ENCODE measurements at places on chromosomes 7 and 10.

- DNase-seq, result no peak
Measured at GRCh38 chr10:1673568-1674345, 63.6 kb downstream of the ADARB2 start.

DNA sequence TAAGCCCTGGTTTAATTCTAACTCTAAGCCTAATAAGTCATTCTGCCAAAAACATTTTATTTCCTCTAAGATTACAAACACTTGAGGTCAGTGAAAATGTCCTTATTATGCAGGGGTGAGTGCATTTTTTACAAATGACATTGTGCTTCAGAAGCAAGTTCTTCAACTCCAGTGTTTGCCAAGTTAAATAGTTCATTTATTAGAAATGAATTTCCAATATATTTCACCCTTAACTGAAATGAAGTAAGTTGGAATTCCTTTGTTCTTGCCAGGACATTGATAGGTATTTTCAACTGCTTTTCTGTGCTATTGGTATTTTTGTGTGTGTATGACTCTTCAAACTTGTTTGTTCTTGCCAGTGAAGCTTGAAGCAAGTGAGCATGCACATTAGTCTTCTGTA, 89.5 kb upstream of the CCDC6 start:
- no peak for DNase-seq

DNA sequence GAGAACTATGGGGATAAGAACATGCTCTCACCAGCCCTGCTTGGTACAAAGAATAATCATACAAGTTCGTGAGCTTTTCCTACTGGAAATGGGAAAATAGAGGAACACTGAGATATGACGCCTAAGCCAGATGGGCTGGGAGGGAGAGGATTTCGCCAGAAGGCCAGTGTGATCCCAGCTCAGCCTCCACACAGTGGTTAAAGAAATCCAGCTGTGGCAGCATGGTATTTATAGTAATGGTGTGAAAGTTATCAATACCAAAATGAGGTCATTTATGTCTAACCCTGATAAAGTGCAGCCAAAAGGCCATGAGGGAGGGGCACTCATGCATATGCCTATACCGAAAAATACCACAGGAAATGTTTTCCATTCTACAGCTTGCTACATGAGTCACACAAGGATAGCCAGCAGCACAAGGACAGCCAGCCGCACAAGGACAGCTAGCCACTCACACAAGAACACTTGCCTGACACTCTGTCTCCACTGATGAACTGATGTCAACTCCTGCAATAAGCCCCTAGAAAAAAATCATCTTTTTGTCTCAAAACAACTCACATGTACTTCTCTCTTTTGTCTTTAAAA, 49.4 kb downstream of the FRMPD2 start:
- no peak for DNase-seq

GRCh38 chr7:36051501-36051900, 101.6 kb upstream of the EEPD1 start:
- DNase-seq, result no peak

GRCh38 chr10:23980094-23980493, 228.8 kb upstream of the KIAA1217 start:
- no peak for DNase-seq

DNA sequence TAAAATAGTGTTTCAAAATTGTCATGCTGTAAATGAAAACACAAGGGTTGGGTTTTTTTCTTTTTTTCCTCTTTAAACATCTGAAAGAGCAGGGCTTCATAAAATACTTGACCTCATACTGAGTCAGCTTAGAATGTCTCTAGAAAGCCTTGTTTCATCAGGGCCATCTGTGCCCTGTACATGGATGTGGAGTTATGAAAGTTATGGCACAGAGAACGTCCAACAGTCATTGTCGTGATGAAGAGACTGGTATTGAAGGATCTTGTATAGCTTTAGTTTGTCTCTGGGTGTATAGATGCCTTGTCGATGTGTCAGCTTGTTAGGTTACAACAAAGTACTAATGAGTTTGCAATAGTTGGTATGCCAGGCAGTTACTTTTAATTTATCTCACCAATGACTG, 127.3 kb downstream of the FAM204A start:
- no peak for DNase-seq

DNA sequence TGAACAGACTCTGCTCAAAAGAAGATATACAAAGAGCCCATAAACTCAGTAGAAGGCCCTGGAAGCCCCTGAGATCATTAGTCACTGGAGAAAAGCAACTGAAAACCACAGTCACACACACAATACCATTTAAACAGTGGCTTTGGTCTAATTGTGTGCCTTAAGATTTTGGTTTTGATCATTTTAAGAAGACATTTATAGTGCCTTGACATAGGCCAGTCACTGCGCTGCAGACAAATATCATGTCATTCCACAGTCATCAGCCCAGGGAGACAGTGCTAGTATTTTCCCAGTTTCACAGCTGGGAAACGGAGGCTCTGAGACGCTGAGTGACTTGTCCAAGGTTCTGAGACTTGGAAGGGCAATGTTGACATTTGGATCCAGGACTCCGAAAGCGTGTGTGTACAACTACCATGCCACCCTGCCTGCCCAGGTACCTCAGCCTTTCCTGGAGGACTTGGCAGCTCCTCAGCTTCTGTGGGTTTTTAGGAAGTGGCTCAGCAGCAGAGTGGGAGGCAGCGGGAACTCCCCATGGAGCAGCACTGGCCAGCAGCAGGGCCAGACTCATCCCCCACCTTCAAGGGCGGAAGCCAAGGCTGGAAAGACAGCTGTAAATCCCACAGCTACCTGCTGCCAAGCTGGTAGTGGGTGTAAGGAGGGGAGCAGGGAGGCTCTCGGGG, 173.9 kb downstream of the WDR11 start:
- no peak for DNase-seq

DNA sequence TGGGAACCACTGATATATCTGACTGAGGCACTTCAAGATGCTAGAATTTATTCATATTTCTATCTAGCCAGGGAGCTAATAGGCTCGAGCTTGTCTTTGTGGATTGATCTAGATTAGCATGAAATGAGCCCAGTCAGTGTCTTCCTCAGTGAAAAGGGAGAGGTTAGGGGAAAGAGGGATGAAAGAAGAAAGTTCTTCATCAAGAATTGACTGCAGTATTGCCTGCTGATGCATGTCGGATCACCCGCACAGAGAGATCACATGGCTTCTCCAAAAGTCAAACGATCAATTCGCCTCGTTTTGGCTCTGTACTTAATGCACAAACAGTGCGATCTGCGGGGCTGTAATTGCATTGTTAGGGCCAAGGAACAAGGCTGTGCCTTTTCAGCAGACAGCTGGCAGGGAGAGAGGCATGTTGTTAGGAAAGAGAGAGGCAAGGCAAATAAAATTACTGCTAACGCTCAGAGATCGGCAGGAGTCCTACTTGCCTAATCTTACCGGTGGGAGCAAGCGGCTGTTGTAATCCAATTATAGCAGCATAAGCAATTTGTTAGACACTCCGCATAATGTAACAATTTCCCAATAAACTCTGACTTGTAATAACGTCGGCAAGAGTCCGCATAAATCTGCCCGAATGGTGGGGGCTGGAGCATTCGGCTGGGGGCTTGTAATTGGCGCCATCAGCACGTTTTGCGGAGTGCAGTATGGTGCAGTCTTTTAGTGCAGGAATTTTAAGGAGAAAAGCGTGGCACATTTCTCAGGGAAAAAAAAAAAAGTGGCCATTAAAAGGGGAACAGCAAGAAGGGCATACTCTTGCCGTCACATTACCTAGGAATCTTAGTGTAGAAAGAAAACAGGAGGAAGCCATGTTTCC, 102.1 kb downstream of the POLL start:
- DNase-seq, result no peak

- no peak for DNase-seq
Measured at GRCh38 chr10:46308113-46308415, 21.3 kb downstream of the ANTXRL start.

DNA sequence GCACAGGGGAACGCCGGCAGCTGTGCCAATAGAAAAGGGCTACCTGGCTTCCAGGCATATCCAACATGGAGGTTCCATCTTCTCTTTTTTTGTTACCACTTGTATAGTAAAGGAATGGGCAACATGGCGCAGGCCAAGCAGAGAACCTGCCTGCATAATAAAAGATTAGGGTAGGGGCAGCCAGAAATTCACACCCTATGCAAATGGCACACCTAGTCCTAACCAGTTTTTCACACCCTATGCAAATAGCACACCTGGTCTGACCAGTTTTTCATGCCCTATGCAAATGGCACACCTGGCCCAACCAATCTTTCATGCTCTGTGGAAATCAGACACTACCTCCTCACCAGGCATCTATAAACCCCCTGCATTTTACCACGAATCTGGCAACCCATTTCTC, 369.5 kb downstream of the IPMK start:
- DNase-seq, result no peak

- no peak for DNase-seq
Measured at GRCh38 chr10:55200020-55200419, 399.0 kb upstream of the PCDH15 start.

DNA sequence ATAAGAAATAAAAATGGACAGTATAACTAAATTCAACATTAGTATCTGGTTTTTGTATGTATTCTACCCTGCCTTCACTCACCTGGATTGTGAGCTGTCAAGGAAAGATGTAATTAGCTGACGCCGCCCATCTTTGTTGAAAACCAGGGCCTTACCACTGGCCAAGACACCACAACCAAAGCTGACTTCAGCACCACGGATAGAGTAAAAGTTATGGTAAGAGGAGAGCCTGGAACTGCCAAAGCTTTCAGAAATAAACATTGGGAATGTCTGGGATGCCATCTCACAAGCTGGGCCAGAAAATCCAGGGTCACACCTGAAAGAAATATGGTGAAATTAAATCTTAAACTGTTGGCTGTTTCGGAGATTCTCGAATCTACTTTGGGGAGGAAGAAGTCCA, 190.1 kb upstream of the SLC26A5 start:
- DNase-seq, result no peak

DNA sequence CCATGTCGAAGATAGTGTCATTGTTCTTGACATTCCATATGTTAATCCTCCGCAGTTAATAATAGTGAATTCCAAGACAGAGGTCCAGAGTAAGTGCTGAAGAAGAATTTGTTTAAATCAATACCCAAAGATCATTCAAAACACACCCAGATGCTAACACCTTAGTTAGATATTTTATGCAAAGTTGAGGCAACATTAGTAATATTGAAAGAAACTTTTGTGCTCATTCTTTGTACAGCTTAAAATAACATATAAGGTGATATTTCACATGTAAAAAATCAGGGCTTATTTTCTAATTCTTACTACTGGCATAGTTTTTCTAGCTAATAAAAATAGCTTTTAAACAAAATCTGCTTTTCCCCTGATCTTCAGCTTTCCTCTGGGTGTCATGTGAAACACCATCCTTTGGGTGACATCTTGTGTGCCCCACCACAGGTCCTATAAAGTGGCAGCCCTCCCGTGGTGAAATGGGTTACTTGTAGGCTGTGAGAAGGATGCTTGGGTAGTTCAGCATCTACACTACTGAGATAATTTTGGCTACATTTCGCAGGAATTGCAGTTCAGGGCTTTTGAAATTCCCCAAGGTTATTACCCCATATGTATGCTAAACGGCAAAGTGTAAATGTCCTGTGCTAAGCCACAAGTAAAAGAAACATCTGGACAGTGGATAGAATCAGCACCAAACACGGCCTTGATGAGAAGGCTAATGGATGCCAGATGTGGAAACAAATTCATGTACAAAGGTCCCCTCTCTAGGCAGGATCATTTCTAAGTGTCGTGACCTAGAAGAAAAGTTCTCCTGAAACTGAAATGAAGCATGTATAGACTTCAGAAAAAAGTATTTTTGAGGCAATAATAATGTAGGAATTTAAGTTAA, 105.4 kb downstream of the GRM3 start:
- no peak for DNase-seq

GRCh38 chr7:16697507-16698199, 51.7 kb downstream of the BZW2 start:
- no peak for DNase-seq

GRCh38 chr7:123754271-123754871, 5.6 kb upstream of the WASL start:
- DNase-seq, result no peak

DNA sequence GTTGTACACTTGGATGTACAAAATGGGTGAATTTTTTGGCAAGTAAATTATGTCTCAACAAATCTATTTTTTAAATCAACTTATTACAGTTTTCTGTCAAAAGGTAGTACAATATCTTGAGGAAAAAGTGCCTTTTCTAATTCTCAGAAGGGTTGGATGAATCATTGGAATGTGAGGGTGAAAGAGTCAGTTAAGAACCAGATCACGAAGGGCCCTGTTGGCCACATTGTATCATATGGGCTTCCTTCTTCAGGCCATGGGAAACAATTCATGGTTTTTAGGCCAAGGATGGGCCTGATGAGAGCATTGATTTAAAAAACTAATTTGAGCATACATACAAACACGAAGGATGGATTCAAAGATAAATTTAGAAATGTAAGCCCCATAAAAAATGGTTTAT, 503.7 kb downstream of the TNS3 start:
- DNase-seq, result no peak

- DNase-seq, result no peak
Measured at GRCh38 chr7:19375976-19376375, 230.8 kb upstream of the FERD3L start.

DNA sequence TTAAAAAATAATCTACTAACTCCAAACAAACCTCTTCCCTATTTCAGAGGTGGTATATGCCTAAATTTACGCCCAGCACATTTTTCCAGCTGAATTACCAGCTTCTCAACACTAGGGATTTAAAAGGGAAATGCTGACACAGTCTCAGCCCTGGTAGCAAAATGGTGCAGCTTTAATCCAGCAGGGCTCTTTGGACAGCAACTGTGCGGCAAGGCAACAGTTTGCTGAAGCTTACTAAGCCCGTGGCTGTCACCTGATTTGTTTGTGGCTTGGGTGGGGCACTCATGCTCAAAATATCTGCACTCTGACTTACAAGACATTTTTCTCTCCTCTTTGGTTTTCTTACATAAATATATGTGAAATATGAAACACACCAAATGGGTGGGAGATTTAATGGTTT, 206.7 kb downstream of the POU6F2 start:
- DNase-seq, result no peak

GRCh38 chr10:132666705-132667341, 119.1 kb downstream of the NKX6-2 start:
- no peak for DNase-seq

- DNase-seq, result no peak
Measured at GRCh38 chr7:95470452-95470851, 15.3 kb upstream of the ASB4 start.

DNA sequence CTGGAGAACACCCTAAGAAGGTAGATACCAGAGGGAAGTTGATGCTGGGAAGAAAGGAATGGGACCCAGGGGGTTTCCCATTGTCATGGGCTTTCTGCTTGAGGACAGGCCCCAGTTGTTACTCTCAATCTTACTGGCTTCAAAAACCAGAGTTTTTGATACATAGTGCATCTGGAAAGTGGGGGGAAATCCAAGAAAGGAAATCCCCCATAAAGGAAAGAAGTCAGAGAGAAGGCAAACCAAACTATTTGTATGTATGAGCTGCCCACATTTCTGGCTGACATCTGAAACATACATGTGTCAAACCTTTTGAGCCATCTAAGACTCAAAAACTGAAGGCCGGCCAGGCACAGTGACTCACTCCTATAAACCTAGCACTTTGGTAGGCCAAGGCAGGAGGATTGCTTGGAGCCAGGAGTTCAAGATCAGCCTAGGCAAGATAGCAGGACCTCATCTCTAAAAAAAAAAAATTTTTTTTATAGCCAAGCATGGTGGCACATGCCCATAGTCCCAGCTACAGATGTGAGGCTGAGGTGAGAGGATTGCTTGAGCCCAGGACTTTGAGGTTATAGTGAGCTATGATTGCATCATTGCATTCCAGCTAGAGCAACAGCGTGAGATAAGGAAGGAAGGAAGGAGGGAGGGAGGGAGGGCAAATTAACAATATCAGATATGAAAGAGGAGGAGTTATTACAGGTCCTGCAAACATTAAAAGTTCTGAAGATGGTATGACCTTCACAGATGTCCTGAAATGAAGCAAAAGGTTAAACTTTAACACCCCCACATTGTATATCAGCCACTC, 6.7 kb upstream of the COA1 start:
- DNase-seq, result no peak

Data from activated CD8-positive, alpha-beta memory T cell treated with anti-CD3 and anti-CD28 coated beads, Interleukin-2, amount 50 U/mL, for 48 hours (primary cell).